ENCODE measurements at places on chromosomes 5 and 9.

- DNase-seq, result no peak
Observed at GRCh38 chr5:92890841-92891244, 690.2 kb downstream of the NR2F1-AS1 start.

DNA sequence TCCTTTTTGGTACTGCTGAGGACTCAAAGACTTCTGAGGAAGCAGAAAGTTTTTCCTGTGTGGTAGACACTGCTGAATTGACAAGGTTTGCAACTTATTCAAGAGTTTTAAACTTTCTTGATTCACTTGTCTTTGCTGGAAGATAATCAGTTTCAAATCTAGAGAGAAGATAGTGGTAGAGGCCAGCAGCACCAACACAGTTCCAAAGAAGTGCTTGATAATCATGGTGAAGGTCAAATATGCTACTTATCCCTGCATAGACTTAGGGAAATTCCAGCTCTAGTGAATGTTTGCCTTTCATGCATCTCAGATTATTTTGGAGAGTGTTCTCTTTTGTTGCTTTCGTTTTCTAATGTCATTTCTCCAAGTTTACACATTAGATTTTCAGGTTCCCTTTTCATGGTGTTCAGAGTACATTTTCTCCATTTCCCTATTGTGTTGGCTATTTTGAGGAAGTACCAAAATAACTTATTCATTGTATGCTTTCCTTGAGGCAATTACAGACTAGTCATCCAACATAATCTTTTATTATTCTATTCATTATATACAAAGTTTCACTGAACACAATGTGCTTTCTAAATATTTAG, 550 bp downstream of the IFNE start:
- DNase-seq, result peak; percentile 81

DNA sequence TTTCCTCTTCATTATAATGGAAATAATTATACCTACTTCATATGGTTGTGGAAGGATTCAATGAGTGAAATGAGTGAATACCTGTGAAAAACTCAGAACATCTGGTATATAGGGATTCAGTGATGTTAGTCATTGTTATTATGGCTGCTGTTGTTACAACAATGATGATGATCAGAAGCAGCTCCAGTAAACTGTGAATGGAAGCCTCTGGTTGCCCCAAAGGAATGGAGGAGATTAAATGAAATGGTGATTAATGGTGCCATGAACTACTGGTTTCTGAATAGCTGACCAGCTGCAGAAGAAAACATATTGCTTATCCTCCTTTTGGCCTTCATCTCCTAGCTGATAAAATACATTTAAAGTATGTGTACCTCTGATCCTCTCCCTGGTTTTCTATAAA, 372.0 kb downstream of the ARHGEF28 start:
- DNase-seq, result no peak

DNA sequence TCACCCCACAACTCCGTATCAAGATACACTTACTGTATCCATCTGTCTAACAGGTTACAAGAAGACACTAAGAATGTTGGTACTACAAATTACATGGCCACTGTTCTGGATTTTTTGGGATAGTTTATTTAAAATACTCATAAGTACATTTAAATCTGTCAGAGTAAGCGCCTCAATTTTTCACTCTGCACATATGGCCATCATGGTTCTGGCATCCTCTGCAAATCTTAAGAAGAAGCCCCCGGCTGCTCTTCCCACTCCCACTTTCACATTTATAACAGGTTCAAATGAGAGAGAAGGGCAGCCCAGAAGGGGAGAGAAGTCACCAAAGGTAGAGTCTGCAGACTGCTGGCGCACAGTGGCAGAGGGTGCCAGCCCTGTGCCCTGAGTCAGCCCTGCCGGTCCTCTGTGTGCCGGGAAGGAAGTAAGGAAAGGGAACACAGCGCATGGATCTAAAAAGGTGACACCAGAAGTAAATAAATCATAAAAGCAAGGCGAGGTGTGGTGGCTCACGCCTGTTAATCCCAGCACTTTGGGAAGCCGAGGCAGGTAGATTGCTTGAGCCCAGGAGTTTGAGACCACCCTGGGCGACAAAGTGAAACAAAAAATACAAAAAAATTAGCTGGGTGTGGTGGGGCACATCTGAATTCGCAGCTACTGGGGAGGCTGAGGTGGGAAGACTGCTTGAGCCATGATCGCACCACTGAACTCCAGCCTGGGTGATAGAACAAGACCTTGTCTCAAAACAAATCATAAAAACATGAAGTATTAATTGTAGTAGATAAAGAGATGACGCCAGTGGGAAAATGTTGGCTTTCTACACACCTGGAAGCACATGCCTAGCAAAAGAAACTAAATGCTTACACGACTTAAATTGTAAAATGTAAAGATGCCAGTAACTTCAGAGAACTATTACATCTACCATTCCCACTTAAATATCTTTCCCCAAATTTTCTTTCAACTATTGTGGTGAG, 30.0 kb downstream of the RNF130 start:
- no peak for DNase-seq

DNA sequence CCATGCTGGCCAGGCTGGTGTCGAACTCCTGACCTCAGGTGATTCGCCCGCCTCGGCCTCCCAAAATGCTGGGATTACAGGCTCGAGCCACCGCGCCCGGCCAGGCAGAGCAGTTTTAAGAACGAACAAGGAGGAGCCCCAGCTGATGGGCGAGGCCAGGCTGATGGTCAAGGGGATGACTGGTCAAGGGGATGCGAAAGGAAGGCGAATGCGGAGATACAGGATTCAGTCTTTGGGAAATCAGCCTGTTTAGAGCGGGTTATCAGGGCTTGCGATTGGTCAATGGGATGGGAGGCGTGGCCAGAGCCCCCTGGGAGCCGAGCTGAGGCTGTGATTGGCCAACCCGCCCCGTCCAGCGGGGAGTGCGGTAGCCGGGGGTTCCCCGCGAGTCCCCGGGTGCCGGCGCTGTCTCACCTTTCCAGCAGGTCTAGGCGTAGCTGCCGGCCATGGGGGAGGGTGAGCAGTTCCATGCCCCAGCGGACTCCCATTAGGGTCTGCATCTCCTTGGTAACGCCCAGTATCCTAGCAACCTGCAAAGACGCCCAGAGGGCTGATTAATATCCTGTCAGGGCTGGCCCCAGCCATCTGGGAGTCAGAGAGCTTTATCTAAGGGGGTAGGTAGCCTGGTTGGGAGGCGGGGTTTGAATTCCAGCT, 7.5 kb upstream of the TOR2A start:
- no peak for DNase-seq

- no peak for DNase-seq
Observed at GRCh38 chr9:71709384-71709783, 58.9 kb downstream of the CEMIP2 start.

DNA sequence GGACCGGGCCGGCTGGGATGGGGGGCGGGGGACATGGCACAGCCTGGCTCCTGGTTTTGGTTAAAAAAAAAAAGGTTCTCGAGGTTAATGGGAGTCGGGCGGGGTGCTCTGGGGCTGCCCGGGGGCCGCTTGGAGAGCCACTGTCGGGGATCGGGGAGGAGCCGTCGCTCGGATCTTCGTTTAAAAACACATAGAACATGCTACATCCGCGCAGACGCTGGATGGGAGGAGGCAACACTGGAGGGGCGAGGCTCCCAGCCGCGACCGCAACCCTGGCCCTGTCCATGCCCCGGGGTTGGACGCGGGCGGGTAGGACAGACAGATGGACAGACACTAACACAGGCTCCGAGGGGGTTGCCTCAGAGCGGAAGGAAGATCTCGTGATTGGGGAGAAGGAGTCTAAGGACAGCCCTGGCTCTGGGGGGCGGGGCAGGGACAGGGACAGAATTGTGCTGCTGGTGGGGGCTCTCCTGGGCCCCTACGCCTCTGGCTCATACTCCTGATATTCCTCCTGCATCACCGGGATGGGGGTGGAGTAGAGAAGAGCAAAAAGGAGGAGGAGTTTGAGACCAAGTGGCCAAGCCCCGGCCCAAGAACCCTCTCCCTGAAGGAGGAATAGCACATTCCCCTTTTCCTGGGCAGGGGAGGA, 9.9 kb downstream of the SNCB start:
- no peak for DNase-seq

- no peak for DNase-seq
Observed at GRCh38 chr5:79261897-79262296, 26.0 kb downstream of the JMY start.

- no peak for DNase-seq
Observed at GRCh38 chr5:15959370-15960164, 220.0 kb downstream of the MARCHF11 start.

DNA sequence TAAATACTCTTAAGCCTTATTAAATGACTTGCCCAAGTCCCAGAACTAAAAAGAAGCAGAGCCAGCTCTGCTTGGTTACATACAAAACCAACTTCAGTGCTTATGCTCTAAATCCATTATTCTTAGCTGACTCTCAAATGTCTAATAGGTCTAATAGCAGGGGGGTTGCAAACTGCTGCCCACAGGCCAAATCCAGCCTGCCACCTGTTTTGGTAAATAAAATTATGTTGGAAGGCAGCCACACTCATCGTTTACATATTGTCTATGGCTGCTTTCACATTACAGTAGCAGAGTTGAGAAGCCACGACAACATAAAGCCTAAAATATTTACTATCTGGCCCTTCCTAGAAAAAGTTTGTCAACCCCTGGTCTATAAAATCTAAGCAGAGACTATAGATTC, 69.0 kb downstream of the KLHL3 start:
- DNase-seq, result no peak

- DNase-seq, result no peak
Observed at GRCh38 chr5:59648038-59648831, 245.3 kb downstream of the PDE4D start.

GRCh38 chr9:137311986-137312851, 10.1 kb upstream of the NRARP start:
- no peak for DNase-seq

GRCh38 chr9:84841931-84842330, 172.4 kb downstream of the NTRK2 start:
- DNase-seq, result no peak

DNA sequence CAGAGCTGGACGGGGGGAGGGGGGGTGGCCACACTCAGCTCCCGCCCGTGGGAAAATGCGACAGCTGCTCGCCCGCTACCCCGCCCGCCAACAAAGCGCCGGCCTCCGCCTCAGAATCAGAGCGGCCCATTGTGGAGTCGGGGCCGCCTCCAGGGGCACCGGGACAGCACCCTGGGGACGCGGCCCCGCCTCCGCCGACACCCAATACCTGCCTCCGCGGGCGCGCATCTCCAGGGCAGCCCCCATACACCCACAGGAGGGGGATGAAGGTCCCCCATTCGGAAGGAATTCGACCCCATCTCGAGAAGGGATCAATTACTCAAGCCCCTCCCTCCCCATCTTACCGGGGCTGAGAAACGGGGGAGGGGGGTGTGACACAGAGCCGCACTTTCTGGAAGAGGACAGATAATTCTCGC, 1.3 kb downstream of the NOTCH1 start:
- no peak for DNase-seq

- no peak for DNase-seq
Observed at GRCh38 chr9:126127591-126127990, 199.0 kb upstream of the MVB12B start.

GRCh38 chr9:71683598-71684235, 84.6 kb downstream of the CEMIP2 start:
- peak; percentile 55 for DNase-seq

DNA sequence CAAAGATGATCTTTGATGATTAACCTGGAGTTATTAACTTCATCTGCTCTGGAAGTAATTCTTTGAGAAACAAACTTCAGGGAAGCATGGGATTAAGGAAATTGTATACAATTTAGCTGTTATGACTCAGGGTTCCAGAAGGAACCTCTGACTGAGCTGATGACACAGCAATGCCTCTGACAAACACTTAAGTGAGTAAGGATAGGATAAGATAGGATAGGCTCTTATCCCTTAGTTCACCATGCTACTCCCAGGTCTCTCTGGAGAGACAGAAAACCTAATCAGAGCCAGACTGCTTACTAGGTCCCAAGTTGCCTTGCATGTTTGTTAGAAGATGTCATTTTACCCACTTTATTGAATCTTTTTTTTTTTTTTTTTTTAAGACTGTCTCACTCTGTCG, 12.6 kb upstream of the TMEM38B start:
- no peak for DNase-seq

DNA sequence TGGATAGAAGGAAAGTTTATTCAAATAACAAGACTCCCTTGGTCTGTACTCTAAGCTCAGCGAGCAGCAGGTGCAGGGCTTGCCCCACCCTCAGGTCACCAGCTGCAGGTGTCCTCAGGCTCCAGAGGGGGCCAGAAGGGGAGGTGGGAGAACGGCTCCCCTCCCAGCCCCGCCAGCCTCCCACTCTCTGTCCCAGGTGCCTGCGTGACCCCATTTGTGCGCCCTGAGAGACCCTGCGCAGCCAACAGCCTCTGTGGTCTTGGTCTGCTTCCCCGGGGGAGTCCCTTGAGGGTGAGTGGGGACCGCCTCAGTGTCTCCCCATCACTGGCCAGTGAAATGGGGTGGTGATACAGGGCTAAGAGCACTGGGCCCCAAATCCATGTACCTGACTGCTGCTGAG, 62.3 kb upstream of the STXBP1 start:
- DNase-seq, result no peak

DNA sequence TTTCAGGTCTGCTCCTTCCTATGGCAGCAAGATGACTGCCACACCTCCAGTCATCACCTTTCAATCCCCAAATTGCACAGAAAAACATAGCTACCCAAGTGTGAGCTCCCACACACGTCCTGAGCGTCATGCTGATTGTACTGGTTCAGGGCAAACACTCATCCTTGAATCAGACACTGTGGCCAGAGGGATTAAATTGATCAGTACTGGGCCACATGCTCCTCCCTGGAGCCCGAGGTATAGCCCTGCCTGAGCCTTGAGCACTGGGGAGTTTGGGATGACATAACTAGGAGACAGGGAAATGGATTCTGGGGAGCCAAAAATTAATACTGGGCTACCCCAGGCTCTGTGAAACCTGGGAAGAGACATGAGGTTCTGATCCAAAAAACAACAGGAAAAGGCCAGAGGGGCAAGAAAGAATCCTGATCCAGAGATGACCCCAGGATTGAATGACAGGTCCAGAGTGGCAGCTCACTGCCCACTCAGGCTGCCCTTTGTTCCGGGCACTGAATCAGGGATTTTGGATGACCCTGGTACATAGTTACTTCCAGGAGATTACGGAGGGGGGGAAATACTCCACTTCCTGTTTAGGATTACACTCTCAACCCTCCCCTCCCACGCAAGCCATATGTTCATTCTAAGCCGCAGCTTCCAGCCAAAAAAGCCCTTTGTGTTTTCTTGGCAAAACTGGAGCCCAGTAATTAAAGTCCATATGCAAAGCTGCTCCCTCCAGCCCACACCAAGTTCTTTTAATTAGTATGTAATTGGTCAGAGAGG, 141.6 kb upstream of the SPRY4 start:
- no peak for DNase-seq

DNA sequence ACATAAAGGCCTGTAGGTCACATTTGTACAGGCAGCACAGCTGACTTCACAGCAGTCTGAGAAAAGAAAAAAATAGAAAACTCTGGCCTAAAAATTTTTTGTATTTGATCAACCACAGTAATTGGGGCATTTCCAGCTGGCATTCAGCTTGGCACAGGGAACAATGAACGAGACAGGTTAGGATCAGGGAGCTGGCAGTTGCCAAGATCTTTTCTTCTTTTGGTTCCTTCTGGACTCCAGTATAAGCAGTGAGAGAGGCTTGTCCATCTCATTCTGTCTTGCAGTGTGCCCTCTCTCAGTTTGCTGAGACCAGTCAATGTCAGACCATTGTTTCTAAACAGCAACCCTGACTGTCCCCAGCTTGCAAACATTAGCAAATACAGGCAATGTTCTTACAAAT, 601.1 kb downstream of the TLR4 start:
- DNase-seq, result no peak

GRCh38 chr9:129752900-129753729, at the start of gene PTGES:
Gene PTGES (minus strand): TSS chr9:129753042. CDS start chr9:129753012, 30 bp downstream.
- DNase-seq, result no peak
